H4 (cell line): ENCODE measurements at places on chromosomes 13 and 19.
A peak's percentile ranks its signal among the peaks of the same experiment; 100 is the strongest.

DNA sequence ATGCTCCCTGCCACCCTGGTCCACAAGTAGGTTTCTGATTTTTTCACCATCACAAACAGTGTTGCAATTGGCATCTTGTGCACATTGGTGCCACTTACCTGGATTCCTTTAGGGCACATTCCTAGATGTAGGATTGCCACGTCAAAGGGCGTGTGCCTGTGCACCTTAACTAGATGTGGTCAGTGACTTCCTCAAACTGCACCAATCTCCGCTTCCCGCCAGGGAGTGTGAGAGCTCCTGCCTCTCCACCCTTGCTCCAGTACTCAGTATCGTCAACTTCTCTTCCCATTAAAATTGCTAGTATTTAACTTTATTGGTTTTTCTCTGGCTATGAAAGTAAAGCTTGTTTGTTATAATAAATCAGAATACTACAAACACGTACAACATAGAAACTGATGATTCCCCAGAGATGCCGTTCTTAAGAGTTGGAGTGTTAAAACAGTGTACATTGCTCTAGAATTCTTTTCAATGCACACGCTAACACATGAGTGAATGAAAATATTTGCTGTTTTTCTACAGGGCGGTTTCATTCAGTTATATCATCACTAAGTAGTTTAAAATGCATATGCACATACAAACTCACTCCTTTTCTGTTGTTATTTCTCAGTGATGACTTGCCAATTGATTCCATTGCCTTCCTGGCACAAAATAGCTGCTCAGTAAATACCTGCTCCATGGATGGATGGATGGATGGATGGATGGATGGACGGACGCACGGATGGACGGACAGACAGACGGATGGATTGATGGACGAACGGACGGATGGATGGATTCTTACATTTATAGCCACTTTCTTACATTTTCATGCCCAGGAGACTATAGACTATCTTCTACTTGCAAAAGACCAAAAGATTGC is 23.4 kb downstream of the CCNE1 start:
- no peak for DNase-seq

DNA sequence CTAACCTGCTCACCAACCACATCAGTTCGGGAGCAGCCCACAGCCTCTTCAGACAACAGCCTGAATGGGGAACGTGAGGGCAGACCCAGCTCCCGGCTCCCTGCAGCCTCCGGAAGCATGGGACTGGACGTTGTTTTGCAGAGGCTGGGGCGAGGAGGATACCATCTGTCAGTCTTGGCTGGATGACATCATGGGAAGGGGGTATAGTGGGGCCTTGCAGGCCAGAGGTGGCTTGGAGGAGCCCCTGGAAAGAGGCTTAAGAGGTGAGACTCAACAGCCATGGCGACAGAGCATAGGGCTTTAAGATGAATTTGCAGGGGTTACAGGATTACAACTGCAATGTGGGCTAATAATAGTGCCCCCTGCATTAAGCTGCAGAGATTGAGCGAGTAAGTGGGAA is 1.5 kb downstream of the FXYD3 start:
- no peak for DNase-seq

- DNase-seq: no peak
Measured at GRCh38 chr13:47120282-47120681, 223.4 kb upstream of the HTR2A start.

DNA sequence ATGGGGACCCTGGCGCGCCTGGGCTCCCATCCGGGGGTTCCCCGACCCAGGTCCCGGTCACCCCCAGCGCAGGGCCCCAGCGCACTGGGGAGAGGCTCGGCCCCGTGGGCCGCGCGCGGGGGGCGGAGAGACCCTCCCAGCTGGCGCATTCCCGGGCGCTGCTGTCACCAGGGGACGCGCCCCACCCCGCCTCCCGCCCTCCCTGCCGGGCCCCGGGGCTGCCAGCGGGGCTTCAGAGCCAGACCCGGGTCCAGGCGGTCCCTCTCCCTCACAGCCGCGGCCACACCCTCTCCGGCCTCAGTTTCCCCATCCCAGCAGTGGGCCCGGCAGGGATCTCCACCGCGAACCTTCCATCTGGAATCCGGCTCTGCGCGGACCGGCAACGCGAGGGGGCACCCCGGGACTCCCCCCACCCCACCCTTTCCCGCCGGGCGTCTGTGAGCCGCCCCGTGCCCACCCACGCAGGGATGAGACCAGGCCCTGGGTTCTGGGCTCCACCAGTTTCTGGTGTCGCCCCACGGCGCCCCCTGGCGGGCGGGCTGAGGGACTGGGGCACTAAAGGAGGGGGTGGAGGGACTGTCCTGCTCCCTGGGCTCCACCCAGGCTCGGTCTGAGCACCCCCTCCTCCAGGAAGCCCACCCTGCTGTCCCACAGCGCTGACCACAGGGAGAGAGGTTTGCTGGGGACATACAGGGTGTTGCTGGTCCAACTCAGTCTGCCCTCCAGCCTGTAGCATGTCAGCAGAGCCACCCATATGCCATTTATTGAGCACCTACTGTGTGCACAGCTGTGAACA is 878 bp upstream of the ADAMTSL5 start:
- no peak for DNase-seq

- no peak for DNase-seq
Measured at GRCh38 chr13:47696674-47697073, 304.4 kb downstream of the SUCLA2 start.

GRCh38 chr19:39469567-39469966 is 11.1 kb upstream of the TIMM50 start:
- DNase-seq: no peak

GRCh38 chr13:113938716-113939115 is 35.2 kb downstream of the C13orf46 start:
- no peak for DNase-seq

- no peak for DNase-seq
Measured at GRCh38 chr19:43751466-43752220, 3.1 kb downstream of the SMG9 start.

DNA sequence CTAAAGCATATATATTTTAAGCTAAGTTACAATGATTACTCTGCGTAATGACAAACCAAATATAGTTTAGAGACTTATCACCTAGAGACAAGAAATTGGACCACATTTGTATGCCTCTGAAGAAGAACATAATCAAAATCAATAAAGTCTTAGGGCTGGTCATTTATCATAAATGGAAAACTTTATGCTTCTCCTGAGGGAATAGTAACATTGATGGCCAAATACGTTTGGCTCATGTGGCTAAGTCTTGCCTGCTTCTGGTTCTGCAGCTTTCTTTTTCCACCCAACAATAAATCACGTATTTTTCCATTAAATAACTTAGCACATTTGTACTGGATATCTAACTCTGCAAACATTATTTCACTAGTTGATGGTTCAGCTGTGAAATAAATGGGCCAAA is 458.4 kb downstream of the SLITRK1 start:
- no peak for DNase-seq

DNA sequence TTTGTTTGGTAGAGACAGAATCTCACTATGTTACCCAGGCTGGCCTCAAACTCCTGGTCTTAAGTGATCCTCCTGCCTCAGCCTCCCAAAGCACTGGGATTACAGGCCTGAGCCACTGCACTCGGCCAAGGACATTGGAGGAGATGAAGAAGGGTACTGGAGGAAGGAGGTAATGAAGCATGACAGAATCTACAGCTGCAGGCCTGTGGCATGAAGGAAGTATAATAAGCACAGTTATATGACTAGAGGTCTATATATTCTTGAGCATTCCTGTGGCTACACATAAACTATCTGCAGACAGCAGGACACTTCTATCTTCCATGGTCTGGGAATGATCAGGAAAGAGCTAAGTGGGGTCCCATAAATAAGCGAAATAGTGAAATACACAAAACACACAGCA is 18.2 kb downstream of the ZNF565 start:
- DNase-seq: no peak

DNA sequence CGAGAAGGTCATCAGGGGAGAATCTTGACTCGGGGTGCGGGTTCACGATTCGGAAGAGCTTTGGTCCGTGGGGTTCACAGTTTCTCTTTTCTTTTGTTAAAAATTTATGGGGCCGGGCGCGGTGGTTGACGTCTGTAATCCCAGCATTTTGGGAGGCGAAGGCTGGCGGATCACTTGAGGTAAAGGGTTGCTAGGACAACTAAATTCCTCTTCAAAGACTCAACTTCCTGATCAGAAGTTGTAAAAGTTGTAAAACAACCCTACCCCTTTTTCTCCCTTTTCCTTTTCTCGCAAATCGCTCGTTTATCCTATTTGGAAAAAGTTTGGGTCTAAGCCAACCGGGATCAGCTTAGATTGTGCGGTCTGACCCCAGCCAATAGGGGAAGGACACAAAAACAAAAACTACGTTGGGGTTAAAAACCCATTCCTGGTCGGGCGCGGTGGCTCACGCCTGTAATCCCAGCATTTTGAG is 673 bp downstream of the ZNF486 start:
- DNase-seq: no peak

- no peak for DNase-seq
Measured at GRCh38 chr13:40096357-40096901, 441.0 kb downstream of the COG6 start.

DNA sequence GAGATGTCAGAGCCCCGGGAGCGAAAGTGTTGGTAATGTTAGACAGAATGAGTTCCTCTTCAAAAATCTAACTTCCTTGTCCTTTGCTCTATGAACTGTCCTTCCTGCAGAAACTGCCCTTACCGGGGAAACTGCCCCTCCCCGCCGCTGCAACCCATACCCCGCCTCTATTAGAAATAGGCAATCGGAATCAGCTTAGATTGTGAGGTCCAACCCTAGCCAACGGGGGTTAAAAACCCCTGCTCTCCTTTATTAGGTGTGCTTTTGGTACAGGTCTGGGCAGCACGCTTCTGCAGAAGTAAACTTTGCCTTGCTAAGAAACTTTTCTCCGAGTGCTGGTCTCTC is 11.5 kb upstream of the CAPNS1 start:
- DNase-seq: no peak

- no peak for DNase-seq
Measured at GRCh38 chr19:56654151-56654550, 11.2 kb downstream of the SMIM17 start.

- no peak for DNase-seq
Measured at GRCh38 chr19:10686193-10686592, 15.0 kb upstream of the QTRT1 start.

- no peak for DNase-seq
Measured at GRCh38 chr13:109699628-109700071, 86.7 kb downstream of the IRS2 start.

DNA sequence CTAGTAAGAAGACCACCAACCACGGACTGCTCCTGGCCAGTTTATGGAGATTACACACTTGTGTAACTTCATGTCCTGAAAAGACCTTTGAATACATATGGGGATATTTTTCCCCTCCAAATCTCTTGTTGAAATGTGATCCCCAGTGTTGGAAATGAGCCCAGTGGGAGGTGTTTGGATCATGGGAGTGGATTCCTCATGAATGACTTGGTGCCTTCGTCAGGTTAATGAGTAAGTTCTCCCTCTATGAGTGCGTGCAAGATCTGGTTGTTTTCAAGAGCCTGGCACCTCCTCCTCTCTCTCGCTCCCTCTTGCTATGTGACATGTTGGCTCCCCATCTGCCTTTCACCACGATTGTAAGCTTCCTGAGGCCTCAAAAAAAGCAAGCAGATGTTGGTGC is 769.0 kb upstream of the SLITRK1 start:
- DNase-seq: peak; percentile 70

GRCh38 chr13:41960211-41960636 is 685 bp downstream of the VWA8 start:
- DNase-seq: no peak

DNA sequence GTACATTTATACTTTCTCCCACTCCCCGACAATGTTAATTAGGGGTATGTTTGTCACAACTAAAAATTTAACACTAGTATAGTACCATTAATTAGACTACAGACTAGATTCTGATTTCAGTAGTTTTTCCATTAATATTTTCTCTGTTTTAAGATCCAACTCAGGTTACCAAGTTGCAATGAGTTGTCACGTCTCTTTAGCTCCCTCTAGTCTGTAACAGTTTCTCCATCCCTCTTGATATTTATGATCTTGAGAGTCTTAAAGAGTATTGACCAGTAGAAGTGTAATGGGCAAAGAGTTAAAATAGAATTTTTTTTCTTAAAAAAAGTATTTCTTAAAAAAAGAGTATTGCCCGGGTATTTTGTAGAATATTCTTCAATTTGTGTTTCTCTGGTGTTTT is 598.1 kb downstream of the TBC1D4 start:
- DNase-seq: no peak

DNA sequence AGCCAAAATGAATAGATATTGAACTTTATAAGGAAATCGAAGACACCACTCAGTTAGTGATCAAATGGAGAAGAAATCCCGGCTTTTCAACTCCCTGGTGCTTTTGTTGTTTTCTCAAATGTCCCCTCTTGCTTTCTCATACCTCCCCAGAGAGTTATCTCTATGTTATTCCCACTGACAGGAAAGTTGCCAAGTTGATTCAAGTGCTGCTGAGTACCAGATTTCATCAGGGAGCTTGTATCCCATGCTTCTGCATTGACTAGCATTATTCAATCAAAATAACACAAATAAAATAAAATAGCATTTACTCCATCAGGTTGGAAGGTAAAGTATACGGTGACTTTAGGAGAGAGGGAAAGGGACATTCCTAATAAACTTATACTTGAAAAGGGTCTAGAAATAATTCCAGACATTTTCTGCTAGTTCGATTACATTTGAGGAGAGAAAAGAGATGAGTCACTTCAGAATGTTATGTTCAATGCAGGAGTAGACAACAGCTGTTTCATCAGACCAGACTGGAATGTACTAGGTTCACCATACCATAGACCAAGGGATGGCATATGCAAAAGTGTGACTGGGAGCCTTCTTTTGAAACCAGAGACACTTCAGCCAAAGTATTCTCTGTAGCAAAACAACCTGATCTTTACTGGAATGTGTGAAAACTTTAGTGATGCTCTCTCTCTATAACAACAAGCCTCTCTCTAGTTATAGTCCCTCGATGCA is 397.8 kb downstream of the FGF14 start:
- no peak for DNase-seq

DNA sequence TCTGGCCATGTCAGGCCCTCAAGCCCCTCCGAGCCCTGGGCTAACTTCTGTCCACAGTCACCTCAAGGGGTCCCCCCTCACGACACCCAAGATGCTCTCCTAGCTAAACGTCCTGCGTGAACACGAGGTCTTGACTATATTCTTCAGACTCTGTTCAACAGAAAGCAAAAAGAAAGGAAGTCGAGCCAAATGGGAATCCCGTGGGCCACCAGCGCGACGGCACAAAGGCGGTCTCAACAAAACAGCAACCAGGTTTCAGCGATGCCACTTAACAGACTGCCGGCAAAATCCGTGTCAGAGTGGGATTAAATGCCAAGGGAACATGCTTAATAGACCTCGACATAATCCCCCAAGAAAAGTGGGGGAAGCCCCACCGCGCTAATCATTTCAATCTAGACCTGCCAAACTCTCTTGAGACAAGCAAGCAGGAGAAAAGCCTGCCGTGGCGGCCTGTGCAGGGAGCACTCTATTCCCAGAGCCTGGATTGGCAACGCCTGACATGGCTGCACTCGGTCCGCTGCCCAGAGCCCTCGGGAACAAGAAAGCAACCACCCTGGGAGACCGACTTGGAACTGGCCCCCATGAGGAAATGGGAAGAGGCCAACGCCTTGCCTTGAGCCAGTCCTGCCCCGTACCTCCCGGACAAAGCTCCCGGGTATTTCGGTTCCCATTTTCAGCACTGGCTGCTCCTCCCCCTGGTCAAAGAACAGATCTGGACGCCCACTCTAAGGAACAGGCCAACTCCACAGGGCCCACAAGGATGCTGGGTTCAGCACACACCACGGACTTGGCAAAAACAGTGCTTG is 16.0 kb downstream of the ZC3H4 start:
- no peak for DNase-seq

GRCh38 chr13:113196970-113197737 is 11.3 kb downstream of the PCID2 start:
- DNase-seq: no peak

- DNase-seq: no peak
Measured at GRCh38 chr19:28289295-28290063, 923.5 kb downstream of the UQCRFS1 start.

- no peak for DNase-seq
Measured at GRCh38 chr19:5894704-5895349, 8.8 kb downstream of the NDUFA11 start.
